ENCODE measurements at places on chromosomes 1 and 21. TPM values are rescaled to one million over a fixed set of nuclear protein-coding genes. Genes with fewer than 3 reads are reported as not detected.

The RAD54L gene
- 18.9 TPM for total RNA-seq

DNA sequence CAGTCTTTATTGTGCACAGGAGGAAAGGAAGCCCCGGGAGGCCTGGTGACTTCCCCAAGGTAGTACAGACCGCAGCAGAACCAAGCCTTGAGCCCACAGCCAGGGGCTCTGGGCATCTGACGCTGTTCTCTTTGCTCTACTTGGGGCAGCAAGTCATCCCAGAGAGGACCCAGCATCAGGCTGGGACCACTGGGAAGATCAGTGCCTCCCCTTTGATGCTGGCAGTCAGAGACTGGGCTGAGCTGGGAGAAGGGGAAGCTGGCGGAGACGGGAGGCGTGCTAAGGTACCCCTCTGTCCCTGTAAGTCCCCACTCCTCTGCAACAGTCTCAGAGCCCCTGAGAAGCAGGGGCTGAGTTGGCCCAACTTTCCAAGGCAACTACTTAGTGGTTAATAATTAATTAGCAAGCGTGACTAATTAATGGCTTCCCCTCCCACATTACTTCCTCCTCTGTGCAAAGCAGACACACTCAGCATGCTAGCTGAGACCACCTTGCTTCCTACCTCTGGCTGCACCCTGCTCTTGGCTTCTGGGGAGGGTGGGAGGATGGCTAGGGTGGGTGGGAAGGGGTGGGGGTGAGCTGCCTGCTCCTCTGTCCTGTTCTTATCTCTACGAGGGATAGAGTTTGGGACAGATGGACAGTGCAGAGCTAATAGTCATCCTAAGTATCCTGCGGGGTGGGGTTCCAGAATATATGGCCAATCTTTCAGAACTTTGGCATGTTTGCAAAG, 1.3 kb downstream of the INAVA start:
- no peak for DNase-seq

The ZDHHC18 gene
- total RNA-seq = 24.0 TPM

DNA sequence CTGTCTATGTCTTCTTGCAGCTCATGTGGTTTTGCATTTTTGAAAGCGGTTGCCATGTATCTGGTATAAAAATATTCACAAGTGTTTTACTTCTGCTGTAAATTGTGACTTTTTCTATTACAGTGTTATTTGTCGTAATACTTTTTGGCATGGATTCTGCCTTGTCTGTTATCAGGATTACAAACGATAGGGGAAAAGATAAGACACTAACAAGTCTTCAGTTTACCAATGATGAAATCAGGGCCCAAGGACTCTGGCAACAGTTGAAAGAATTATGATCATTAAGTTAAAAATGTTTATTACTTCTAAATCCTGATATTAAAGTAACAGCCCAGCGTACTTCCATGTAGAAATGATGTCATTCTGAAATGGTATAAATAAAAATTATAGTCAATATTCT, 298.8 kb downstream of the KIF26B start:
- no peak for DNase-seq

GRCh38 chr1:209803568-209803967, 2.4 kb downstream of the IRF6 start:
- peak; percentile 38 for DNase-seq

The PDZK1IP1 gene
- total RNA-seq = not detected

All from endothelial cell of umbilical vein (primary cell).